Right renal pelvis (tissue), 4 donors: ENCODE measurements at places on chromosomes 7 and 10. TPM values are rescaled to one million over a fixed set of nuclear protein-coding genes. Genes with fewer than 3 reads are reported as not detected.

Gene PRSS2
- polyA plus RNA-seq, result not detected

Gene KLF14
- polyA plus RNA-seq, result 0.73 TPM

Gene HNRNPF
- 215 TPM for polyA plus RNA-seq

Gene C10orf143
- 6.0 TPM for polyA plus RNA-seq

Gene TRPV5
- polyA plus RNA-seq, result 0.58 TPM

DNA sequence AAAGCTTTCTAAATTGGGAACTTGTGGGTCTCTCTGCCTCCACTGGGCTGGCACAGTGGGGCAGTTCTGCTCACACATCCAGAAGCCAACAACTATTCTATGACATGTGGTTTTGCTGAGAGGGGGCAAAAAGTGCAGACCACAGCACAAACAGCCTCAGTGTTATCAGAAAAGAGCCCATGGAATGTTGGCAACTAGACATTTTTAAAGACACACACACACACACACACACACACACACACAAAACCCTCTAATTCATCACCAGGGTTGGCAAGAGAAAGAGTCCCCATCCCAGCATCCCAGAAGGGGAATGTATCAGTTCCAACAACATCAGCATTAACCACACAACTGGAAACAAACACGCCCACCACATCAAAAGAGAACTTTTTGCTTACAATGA is 117.1 kb downstream of the FGFR2 start:
- DNase-seq, result no peak

DNA sequence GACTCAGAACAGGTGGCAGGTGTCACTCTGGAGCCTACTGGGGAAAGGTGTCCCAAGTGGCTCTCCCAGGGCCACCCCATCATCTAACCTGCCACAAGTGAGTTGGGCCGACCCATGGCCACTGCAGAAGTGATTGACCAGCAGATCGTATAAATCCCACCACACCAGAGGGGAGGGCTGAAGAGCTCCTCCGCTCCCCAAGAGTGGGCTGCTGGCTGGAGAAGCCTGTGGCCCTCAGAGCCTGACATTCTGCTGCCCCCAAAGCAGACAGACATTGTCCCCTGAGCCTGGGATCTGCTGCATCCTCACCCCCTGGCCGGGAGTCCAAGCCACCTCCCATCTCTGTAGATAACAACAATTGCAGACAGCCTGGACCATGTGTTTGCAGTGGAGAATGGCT is 36.7 kb downstream of the ANXA8 start:
- DNase-seq, result no peak

GRCh38 chr10:125698481-125698998 is 15.6 kb upstream of the TEX36 start:
- DNase-seq, result no peak

- DNase-seq, result peak; percentile 63
Measured at GRCh38 chr7:94908323-94909178, 1.2 kb downstream of the PPP1R9A start.

DNA sequence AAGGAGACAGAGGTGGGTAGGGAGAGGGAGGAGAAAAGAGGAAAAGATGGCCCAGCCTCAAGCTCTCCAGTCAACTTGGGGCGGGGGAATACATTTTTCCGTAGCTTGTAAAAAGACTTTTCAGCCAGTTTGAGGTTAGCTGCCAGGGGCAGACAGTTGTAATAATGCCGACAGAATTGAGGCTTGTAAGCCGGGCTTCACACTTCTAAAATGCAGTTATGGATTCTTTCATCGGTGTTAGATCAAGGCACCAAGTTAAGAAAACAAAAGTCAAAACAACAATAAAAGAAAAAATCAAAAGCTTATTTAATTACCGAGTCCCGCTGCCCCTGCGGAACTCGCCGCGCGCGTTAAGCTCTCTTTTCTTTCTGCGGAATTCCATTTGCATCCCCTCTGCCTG is 448 bp upstream of the EVX1 start:
- no peak for DNase-seq
